Adipocyte (in vitro differentiated cells): ENCODE measurements at places on chromosomes 5 and 9.
A peak's percentile ranks its signal among the peaks of the same experiment; 100 is the strongest.

- no peak for DNase-seq
These were observed 1.1 kb downstream of the DIAPH1 start for GRCh38 chr5:141617682-141618029.

GRCh38 chr5:64210866-64211265 is 45.2 kb downstream of the RNF180 start:
- DNase-seq, result peak; percentile 87

DNA sequence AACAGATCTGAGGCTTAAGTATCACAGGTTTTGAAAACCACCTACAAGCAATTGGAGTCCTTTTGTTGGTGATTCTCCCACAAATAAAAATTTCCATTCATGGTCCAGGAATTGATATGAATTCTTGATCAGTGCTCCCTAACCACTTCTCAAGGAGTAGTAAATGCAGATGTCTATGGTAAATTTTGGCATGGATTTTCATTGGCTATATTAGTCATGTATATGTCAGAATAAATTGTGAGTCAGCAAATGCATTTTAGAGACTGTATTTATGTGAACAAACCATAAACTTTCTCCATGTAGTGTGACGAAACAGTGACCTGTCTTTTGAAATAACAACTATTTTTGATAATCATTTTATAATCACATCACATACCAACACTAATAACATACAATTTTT is 611.1 kb downstream of the HTR1A start:
- no peak for DNase-seq

- DNase-seq, result no peak
These were observed 131.2 kb downstream of the FBN2 start for GRCh38 chr5:128406803-128407202.

DNA sequence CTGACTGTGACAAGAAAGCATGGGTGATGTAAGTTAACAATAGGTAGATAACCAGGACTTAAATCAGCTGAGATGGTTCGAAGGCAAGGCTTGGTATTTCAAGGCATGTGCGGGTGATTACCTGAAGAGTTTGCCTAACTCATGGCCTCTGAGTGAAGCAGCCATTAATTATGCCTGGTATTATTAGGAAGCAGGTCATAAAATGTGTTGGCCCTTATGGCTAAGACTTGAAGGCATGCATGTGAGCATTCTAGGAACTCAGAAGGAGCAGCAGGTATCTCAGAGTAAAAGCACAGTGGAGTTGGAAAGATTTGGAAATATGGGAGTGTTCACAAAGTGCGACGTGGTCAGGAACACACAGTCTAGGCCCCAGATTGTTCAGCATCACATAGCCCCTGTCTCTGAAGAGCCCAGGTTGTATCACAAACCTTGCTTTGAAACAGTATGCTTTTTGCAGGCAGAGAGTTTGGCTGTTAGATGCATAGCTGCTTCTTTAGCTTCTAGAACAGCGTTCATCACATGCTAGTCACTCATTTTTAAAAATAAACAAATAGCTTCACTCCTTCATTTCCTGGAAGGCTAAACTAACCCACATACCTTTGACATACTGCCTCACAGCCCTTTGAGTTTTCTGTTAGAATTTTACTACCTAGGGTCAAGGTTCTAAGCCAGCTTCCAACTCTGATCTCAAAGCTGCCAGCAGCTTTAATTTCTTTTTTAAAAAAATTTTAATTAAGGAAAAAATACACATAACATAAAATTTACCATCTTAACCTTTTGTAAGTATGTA is 2.1 kb downstream of the HEXB start:
- DNase-seq, result no peak

DNA sequence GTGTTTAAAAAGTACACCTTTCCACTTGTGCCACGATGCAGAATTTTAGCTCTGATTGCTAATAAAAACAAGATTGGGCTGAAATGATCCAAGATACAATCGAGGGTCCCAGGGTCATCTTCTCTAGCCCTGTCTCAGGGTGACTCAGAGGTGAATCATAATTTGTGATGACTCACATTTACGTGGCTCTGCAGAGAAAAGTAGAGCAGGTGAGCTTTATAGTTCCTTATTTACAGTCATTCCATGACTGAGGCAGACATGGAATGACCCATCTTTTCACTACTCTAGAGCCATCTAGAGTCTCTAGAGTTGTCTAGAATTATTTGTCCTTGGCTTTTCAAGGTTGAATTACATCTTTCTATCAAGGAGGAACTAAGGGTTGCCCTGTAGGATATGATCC is 155.2 kb downstream of the GAS1 start:
- DNase-seq, result no peak

DNA sequence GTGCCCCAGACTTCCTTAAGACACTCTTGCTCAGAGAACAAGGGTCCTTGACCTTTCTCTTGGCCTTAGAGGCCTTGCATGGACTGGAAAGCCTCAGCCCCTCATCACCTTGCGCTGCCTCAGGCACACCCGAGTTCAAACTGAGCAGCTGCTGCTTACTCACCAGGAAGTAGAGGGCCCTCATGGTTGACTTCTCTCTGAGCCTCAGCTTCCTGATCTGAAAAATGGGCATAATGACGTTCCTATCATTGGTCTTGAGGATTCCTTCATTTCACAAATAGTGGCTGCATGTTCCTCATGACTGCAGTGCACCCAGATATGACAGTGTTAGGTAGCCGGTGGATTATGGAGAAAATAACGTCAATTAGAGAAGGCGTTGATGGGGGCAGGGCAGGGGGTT is 28.6 kb downstream of the IER5L start:
- no peak for DNase-seq

- no peak for DNase-seq
These were observed 21.6 kb upstream of the CLPTM1L start for GRCh38 chr5:1366514-1366913.

DNA sequence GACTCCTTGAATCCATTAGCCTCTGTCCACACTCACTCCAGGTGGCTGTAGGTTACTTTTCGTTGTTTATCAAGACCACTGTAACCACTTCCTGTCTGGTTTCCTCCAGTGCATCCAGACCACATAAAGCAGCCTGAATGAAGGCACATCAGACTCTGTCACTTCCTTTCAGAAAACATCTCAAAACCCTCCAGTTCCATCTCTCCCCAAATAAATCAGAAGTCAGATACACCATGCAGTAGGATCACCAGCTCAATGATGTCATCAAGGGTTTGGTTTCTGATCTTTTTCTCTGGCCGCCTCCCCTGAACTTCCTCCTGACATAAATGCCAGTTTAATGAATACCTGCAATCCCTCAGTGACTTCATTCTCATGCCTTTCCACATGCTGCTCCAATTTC is 161.2 kb downstream of the ZNF462 start:
- no peak for DNase-seq

GRCh38 chr5:30413540-30413939 is 779.9 kb upstream of the CDH6 start:
- peak; percentile 3 for DNase-seq

DNA sequence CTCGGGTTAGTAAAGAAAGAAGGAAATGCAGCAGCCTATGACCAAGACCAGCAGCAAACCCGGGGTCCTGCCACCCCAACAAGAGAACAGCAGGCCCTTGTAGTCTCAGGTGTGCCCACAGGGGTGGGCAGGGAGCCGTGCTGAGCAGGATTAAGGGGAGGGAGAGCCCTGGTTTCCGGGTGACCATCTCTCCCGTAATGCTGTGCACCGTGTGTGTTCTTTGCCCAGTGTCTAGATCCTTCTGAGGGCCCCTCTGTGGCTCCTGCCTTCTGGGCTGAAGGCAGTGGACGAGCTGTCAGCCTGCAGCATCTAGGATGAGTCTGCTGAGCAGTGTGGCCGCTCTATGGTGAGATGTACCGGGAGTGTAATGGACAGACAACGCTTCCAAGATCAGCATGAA is 12.7 kb upstream of the PLEKHG4B start:
- DNase-seq, result no peak

- DNase-seq, result no peak
These were observed 61.8 kb downstream of the SLC36A1 start for GRCh38 chr5:151509231-151509630.

DNA sequence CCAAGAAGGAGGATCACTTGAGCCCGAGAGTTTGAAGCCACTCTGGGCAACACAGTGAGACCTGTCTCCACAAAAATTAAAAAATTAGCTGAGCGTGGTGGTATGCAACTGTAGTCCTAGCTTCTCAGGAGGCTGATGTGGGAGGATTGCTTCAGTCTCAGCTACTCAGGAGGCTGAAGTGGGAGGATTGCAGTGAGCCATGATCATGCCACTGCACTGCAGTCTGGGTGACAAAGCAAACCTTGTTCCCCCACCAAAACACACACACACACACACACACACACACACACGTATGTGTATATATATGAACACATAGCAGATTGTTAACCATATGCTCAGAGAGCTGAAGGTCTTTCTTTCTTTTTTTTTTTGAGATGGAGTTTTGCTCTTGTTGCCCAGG is 157.5 kb upstream of the MAST4 start:
- no peak for DNase-seq

- no peak for DNase-seq
These were observed 2.1 kb upstream of the GFRA3 start for GRCh38 chr5:138276402-138277054.

GRCh38 chr9:109098171-109098959 is 21.4 kb downstream of the TMEM245 start:
- peak; percentile 88 for DNase-seq

GRCh38 chr5:99243111-99243510 is 314.3 kb upstream of the CHD1 start:
- no peak for DNase-seq

DNA sequence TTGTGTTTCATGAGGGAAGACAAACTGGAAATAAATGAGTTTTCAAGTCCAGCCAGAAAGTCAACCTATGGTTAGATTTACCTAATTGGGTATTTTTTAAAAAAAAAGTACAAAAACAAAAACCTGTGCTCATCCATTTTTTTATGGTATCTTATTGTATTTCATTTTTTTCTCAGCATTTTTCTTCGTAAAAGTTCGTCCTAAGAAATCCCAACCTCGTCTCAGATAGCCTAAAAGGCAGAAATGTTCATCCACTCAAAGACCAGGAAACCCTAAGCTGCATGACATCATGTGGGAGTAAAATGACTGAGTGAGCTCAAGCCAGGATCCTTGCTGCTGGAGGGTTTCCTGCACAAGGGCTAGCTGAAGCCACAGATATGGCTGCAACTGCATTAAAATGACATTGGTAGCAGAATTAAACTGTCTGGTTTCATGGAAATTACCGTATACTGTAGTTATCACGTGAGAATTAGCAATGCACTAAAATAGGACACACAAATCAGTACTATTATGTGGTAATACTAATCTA is 70.4 kb downstream of the NFIB start:
- DNase-seq, result no peak

GRCh38 chr5:73369278-73369677 is 79.3 kb downstream of the FOXD1 start:
- no peak for DNase-seq

DNA sequence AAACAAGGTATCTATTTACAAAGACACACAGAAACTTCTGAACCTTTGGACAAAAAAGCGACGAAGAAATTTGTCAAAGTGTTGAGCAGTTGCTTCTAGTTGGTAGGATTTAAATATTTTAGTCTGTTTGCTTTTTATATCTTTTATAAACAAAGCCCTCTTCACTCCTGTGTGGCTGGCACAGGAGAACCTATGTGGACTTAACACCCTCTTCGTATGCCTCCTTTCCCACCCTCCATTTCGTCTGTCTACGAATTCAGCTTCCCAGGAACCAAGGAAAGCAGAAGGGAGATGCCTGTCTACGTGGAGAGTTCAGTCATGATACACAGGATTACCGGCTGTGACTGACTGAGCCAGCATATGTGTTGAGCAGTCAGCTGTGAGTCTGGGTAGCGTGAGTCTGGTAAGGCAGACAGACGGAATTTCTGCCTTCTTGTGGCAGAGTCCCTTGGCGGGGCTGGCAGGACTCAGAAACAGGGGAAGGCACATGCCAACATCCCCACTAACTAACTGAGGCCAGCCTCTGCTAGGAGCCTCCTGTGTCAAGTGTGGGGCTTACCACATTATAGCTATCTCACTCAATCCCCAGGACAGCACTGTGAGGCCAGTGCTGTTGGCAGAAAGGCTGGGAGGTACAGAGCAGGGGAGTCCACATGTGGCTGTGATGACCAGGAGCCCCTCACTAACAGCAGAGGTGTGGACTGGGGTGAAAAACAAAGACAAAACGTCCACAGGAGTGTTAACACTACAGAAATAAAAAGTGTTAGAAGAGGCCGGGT is 13.9 kb upstream of the ZFP62 start:
- no peak for DNase-seq

- DNase-seq, result no peak
These were observed 259.7 kb upstream of the ANKRD55 start for GRCh38 chr5:56492812-56493211.

DNA sequence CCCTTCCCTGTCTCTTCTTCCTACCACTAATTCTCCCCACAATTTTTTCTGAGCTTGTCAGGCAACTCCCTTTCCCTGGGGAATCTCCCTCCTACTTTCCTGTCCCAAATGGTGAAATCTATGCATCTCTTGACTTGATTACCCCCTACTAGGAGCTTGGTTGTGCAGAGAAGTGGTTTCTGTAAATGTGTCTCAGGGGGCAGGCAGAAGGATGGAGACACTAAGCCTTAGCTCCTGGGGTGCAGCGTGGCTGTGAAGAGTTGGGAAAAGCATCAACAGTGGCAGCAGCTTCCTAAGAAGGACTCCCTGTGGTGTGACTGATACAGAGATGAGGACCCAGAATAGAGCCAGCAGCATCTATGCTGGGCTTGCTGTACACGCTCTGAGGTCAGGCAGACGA is 62.3 kb downstream of the NRG2 start:
- DNase-seq, result no peak

DNA sequence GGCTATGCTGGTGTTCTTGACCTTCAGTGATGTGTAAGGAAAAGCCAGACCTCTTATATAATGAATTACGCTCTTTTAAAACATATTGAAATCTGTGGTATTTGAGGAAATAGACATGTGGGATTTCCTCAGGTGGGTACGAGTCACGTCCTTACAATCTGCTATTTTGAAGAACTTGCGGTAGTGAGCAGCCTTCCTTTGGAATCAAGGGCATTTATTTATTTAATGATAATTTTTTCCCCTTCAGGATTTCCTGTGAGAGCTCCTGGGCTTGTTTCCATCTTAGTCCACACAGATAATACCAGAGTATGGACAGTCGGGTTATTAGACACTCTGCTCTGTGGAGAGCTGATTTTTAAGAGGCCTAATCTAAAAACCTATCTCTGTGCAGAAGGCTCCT is 167.9 kb downstream of the ARHGEF28 start:
- DNase-seq, result no peak

DNA sequence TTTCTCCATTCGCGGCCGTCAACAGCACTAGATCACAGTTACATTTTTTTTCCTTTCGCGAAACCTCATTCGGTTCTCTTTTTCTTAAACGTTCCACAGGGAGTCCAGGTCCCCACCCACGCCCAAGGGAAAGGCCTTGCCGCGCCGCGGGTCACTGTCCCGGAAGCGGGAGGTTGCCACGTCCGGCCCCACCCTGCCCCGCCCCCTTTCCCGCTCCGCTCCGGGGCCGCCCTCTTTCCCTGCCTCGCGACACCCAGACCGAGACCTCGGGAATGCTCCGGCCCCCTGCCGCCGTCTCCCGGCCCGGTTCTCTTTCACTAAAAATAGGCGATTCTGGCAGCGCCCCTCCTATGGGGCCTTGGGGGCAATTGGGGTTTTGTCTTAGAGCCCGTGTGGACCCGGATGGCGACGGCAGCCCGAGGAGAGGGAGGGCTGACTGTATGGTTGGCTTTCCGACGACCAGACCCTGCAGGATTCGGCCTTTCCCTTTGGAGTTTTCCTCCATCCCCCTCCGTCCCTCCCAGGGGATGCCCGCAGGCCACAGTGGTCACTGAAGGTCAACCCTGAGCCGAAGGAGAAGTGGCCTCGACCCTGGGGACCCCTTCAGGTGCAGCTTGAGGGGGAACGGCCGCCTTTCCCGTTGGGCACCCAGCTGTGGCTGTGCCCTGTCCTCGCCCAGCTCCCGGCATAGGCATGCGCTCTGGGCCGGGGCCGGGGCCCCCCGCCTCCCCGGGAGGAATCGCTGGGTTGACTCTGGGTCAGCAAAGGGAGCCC is 2.8 kb upstream of the RACK1 start:
- peak; percentile 97 for DNase-seq
